ENCODE measurements at places on chromosomes 3 and 15.
A peak's percentile ranks its signal among the peaks of the same experiment; 100 is the strongest.

DNA sequence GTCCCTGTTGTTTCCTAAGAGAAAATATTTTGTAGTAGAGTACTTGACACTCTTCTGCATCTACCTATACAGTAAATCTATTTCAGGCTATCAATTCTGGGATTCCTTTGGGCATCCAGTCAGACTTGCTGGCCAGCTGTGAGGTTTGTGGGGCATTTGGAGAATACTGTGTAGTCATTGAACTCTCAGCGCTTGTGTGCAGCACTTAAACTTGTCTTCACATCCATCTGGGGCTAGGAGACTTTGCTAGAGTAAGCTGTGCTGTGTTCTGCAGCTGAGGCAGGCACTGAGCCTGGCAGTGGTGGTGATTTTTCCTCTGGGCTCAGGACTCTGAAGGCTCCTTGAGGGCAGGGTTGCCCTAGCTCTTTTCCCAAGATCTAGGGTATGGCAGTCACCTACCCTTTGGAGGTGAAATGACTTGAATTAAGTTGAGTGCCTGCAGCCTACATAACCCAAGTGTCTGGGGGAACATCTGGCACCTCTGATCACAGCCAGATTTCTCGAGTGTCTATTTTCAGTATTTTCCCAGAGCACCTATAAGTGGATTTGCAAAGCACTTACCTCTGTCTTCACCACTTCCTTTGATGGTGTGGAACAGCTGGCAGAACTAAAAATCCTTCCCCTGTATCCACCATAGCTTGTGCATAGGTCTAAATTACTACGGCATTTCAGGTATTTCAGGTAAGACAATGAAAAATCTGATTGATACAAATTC lies 19.3 kb downstream of the CLSTN2 start:
- no peak for DNase-seq

DNA sequence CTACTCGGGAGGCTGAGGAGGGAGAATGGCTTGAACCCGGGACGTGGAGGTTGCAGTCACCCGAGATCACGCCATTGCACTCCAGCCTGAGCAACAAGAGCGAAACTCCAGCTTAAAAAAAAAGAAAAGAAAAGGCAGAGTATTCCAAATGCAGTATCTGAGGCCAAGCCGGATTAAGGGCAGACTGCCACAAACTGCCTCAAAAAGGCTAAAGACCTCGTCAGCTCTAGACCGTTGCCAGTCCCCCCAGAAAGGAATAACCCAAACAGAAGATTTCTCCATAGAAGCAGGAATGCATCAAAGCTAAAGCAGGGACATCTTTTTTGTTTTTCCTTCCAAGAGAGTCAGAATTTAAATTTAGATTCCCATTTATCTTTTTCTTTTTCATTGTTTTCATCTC lies 72.9 kb downstream of the TM4SF4 start:
- no peak for DNase-seq

DNA sequence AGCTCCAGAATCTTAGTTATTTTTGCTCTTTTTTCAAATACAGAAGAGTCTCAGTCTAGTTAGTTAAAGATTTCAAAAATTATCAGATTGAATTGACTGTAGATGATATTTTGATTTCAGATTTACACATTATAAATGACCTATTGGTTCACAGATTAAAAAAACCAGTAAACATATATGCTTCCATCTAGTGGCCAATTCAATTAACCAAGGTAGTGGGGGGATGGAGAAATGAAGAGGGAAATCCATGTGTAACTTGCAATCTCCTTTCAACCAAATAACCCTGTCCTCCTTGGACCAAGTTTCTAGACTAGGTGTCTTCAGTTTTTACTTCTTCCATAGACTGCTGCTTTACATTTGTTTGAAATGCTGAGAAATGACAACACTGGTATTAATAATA lies 789.8 kb downstream of the ROBO1 start:
- peak; percentile 33 for DNase-seq

GRCh38 chr3:36165509-36166290 lies 214.6 kb upstream of the STAC start:
- DNase-seq = no peak

DNA sequence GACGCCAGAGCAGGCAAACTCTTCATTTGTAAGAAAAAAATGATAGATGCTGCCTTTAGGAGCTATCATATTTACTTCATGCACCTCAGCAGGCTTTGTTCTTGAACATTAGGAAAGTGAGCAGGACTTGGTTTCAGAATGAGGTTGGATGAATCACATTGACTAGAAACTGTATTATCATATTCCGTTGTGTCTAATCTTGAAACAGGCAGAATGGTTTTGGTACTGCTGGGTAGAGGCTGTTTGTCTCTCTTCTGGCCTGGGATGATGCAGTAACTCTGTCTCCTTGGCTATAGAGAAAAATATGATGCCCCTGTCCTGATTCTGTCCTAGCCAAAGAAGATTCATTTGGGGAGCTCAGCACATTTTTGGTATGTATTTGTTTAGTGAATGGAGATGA lies 344.2 kb upstream of the GRM7 start:
- DNase-seq = no peak

- peak; percentile 57 for DNase-seq
Observed at GRCh38 chr3:39196671-39197356, 4.4 kb upstream of the XIRP1 start.

DNA sequence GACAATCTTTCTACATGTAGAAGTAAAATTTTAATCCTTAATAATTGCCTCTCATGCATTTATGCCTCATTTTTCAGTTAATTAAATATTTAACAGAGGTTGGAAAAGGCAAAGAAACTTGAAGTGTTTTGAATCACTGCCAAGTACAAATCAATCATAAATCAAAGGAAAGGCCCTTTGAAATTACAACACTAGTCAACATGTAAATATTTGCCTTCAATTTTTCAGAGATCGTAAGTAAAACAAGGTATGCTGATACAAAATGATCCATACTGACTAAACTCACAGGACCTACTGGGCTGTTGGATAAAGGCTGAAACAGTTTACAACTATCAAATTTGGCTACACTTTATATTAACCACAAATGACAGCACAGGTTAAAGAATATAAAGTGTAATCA lies 33.9 kb downstream of the ZBBX start:
- DNase-seq = no peak

- DNase-seq = no peak
Observed at GRCh38 chr3:141773676-141774075, 10.5 kb downstream of the GRK7 start.

DNA sequence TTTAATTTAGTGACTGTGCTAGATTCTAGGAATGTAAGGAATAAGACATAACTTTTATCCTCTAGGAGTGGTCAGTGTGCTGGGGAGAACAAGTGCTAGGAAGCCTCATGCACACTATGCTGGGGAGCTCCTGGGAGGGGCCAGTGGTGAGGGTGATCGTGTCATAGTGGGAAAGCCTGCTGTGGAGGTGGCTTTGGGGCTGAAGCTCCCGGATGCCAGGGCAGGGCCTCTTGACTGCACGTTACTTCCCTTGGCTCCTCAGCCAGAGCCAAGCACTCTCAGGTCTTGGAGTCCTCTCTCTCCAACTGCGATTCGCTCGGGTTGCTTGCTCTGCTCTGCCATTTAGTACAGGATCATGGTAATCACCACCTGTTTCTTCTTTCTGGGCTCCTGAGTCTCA lies 33.6 kb downstream of the SQOR start:
- DNase-seq = no peak

GRCh38 chr15:37019479-37020433 lies 80.6 kb downstream of the MEIS2 start:
- DNase-seq = no peak

GRCh38 chr3:109072194-109072593 lies 45.7 kb downstream of the MORC1 start:
- no peak for DNase-seq

DNA sequence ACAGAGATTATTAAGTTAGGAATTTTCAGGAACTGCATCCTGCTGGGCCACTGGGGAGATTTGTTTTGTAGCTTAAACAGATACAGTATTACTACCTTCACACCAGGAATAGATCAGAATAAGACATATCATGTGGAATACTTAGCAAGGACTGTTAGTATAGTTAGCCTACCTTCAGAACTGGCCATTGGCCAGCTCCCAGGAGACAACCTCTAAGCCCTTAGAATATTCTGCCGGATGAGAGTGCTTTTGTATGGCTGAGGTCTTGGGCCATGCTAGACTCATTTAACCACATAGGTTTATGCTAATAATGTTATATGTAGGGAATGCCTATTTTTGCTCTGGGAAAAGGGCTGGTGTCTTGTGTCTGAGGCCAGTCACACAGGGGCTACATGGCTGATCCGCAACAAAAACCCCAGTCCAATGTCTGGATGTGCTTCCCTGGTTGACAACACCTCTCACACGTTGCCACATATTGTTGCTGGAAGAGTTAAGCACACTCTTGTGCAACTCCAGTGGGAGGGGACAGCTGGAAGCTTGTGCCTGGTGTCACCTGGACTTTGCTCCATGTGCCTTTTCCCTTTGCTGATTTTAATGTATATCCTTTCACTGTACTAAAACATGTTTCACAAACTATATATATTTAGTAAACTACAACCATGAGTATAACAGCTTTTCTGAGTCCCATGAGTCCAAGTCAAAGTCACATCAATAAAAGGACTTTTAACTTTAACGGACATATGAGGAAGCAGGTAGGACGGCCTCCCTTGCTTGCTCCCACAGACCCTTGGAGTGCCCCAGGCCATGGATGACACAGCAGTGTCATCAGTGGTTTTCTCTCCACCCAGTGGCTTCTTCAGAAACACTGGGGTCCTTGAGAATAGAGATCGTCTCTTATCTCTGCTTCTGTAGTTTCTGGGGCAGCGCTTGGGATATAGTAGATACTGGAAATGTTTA lies 118.0 kb upstream of the C3orf80 start:
- DNase-seq = no peak

GRCh38 chr3:113292933-113293332 lies 81.6 kb downstream of the BOC start:
- DNase-seq = no peak

- DNase-seq = no peak
Observed at GRCh38 chr3:9087831-9088413, 124.7 kb upstream of the RAD18 start.

DNA sequence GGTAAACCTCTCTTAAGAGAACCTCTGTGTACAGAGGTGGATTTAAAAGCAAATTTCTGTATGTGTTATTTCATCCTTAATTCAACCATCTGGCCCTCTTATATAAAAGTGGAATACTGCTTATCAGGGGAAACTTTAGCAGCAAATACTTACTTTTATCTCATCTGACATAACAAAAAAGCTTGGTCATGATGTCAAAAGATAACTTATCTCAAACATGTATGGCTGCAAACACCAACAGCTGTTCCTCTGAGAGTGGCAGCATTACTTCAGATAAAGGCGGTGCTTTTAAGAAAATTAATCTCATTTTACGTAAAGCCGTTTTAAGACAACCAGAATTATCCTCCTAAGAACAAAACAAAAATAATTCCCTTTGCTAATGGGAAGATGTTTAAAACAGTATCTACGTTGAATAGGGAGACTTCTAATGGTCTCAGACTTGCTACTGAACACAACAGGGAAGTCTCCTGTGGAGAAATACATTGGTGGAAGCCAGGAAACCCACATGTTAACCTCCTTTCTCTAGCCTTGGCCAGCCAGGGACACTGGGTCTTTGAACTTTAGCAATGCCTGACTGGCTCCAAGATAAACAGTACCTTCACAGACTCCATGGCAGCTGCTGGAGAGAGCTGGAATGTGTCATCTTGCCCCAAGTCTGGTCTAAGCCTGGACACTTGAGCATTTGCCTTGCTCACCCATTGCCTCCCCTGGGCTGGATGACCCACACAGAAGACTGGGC lies 18.1 kb downstream of the ARRDC4 start:
- no peak for DNase-seq

GRCh38 chr3:8757551-8758518 lies 11.6 kb downstream of the OXTR start:
- no peak for DNase-seq

GRCh38 chr3:9102240-9102981 lies 139.1 kb upstream of the RAD18 start:
- peak; percentile 6 for DNase-seq

Data from NCI-H1092 treated with DMSO at 0.1 percent for 48 hours (cell line).